ENCODE measurements at places on chromosomes 1 and 21.

DNA sequence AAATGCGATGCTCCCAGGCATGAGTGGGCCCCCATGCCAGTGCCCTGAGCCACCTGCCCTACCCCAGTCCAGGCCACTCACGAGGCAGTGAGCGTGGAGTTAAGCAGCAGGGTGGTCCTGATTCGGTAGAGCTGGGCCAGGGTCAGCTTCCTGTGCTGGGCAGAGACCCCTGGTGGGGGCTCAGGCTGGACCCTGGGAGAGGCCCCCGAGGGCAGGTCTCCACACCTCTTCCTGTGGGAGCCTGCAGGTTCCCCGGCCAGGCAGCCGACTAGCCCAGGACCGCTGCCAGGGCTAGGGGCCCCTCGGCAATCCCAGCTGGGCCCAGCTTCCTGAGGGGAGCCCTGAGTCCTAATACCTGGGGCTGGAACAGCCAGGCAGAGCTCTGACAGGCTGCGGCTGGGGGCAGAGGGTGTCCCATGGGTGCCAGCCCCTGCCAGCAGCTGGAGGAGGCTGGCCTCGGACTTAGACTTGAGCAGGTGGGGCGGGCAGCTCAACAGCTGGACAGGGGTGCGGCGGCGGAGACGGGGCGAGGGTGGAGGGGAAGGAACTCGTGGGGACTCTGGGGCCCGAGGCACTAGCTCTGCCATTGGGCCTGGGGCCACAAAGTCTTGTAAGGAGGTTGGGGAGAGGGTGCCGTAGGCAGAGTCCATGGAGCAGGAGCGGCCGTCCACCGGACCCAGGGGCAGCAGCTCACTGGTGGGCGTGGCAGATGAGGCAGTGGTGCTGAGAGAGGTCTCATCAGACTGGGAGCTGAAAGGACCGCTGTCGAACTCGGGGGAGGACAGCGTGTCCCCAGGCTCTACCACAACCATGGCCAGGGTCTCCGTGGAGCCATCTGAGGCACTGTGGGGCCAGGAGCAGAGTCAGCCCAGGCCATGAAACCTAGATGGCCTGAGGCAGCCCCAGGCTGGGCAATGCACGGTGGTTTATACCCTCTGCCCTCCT, 2.0 kb upstream of the TNFRSF25 start:
- no peak for DNase-seq

- no peak for DNase-seq
Measured at GRCh38 chr1:6667139-6667538, 34.5 kb downstream of the DNAJC11 start.

DNA sequence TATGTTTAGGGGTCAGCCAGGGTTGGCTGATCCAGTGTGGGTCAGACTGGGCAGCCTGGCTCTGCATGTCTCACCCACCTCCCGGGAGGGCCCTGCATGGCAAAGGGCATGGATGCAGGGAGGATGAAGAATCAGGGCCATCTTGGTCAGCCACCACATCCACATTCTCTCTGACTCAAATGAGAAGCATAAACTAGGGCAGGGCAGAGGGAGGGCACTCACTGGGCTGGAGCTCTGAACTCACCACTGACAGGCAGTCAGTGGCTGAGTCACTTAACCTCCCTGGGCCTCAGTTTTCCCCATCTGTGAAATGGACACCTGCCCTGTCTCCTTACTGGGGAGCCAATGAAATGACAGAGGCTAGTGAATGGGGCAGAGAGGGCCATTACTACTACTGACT, 4.3 kb upstream of the CELA2A start:
- no peak for DNase-seq

- DNase-seq: no peak
Measured at GRCh38 chr1:204383163-204383904, 23.6 kb upstream of the PLEKHA6 start.

Measured in activated CD4-positive, alpha-beta T cell treated with anti-CD3 and anti-CD28 coated beads for 48 hours (primary cell).